ENCODE measurements at places on chromosomes 3 and 15.

- DNase-seq: no peak
Measured at GRCh38 chr3:194608981-194609380, 24.2 kb downstream of the TMEM44 start.

- DNase-seq: no peak
Measured at GRCh38 chr3:54746722-54747121, 181.1 kb downstream of the LRTM1 start.

GRCh38 chr15:90213818-90214204 is 12.7 kb downstream of the SEMA4B start:
- no peak for DNase-seq

DNA sequence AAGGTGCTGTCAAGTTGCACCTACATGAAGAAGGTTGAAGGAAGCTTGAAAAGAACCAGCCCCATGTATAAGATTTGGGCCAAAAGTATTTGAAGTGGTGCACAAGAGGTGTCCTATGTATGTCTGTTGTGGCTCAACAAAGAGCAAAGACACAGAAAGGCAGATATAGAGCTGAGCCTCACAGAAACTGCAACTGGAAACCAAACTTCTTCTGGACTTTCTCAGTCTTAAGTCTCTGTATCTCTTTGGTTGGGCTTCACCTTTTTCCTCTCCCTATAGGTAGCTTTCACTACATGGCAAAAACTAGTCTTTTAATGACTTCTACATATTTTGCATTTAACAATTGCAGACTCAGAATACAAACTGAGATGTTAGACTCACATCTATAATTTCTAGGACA is 8.8 kb upstream of the CMC1 start:
- no peak for DNase-seq

DNA sequence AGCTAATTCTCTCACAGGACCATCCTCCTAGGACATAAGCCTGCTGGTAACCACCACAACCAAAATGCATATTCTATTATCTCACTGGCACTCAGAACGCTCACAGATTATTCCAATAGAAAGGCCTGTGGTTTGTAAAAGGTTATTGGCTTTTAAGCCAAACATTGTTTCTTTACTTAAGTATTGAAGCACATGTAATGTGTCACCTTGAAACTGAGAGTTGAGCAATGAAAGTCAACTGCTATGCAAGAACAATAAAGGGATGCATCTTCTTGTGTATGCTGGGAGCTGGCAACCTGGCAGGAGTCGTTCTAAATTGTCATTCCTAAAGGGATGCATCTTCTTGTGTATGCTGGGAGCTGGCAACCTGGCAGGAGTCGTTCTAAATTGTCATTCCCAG is 298.6 kb upstream of the DNAJC19 start:
- DNase-seq: no peak

DNA sequence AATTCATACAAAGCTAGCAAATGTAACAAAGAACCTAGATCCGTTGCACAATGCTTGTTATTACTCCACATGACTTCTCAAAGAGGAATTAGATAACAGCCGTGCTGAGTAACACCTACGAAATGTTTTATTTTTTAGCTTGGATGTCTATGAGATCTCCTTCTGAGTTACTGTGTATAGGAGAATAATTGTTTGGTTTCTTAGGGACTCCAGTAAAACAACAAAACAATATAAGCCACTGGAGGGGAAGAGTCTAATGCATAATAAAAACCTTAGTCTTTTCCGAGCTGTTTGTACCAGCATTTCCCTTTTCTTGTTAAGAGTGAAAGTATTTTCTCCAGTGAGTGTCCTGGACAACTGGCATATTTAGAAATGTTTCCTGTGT is 15.6 kb downstream of the SNAP23 start:
- no peak for DNase-seq

GRCh38 chr3:42799376-42799775 is 4.9 kb downstream of the HIGD1A start:
- DNase-seq: no peak

GRCh38 chr15:93900476-93901400 is 330.6 kb upstream of the MCTP2 start:
- DNase-seq: no peak

DNA sequence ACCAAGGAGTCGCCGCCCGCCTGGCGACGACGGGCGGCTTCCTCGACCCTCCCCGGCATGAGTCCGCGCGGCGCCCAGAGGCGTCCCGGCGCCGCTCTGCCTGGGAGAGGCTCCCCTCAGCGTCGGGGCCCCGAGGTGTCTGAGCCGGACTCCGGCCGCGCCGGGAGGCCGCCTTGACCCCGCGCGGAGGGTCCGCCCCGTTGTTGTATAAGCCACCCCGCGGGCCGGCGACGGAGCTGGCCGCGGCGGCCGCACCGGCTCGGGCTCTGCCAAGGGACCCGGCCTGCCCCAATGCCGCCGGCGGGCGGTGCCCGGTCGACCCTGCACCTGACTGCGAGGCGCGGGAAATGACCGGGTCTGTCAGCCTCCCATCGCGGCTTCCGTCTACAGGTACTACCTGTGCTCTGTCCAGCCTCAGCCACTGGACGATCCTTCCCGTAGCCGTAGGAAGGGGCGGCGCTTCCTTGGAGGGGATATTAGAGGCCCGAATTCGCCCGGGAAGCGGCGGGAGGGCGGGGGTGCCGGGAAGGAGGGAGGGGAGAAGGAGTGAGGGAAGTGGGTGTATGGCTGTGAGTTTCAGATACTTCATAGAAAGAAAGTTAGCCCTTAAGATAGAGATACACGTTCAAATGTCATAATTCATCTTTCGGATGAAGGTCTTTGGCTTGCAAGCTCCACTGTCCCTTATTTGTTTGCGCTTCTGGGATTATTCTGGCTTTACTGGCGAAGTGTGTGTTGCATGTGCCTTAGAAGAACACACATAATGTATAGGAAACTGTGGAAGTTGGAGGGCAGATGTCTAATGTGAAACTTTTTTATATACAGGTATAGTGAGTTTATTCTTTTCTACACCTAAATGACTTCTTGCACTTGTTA is 620 bp downstream of the ABHD5 start:
- peak; percentile 28 for DNase-seq

GRCh38 chr3:160598865-160599264 is 33.5 kb upstream of the KPNA4 start:
- DNase-seq: no peak

DNA sequence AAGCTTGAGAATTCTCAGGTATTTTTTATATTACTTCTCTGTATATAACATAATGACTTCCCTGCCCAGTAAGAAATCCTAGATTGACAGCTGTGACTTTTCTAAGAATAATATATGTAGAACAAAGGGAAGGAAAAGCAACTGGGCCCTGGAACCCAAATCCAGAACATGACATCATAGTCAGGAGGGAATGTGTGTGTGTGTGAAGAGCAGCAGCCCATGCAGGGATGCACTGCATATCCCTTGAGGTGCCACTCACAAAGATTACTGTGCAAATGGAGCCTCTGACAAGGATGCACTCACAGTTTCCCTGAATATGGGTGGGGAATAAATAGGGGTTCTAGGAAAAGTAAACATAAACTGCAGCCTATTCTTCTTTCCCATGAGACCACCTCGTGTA is 279.5 kb downstream of the NEK10 start:
- no peak for DNase-seq

DNA sequence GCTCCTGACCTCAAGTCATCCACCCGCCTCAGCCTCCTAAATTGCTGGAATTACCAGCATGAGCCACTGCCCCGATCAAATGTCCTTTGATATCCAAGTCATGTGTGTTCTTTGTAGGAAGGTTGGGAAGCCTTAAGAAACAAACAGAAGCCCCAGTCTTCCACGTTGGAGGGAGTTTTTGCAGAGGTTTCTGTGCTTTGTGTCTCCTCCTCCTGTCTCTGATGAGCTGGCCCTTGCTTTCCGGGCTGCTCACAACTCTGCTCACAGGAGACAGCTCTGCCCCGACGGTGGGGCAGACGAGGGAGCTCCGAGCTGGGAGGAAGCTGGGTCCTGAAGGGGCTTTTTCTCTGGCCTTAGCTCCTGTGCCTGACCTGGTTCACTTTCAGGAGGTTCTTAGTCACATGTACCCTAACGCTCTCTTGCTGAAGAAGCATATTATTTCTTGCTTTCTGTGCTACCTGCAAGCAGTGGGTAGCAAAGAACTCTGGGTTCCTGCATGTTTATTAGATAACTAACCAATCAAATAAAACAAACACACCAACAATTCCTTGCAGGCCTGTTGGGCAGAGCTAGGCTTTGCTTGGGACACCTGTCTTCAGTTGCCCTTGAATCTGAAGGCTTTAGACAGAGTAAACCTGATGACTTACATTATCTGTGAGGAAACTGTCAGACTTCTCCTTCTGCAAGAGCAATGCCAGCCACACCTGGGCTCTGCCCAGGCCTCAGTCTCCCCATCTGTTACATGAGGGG is 52.6 kb upstream of the SMAD6 start:
- no peak for DNase-seq

DNA sequence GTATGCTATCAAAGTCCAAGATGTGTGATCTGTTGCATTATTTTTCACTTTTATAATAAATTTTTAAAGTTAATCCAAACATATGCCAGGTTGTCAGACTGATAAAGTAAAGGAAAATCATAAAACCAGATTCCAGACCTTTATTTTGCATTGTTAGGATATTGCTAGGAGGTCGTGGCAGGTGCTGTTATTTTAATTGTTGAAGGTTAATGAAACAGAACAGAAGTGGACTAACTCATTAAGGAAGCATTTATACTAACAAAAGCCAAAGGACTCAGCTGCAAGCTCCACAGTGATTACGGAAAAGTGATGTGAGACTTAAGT is 63.1 kb downstream of the DCLK3 start:
- no peak for DNase-seq

GRCh38 chr15:39817892-39818291 is 35.3 kb upstream of the FSIP1 start:
- DNase-seq: no peak

DNA sequence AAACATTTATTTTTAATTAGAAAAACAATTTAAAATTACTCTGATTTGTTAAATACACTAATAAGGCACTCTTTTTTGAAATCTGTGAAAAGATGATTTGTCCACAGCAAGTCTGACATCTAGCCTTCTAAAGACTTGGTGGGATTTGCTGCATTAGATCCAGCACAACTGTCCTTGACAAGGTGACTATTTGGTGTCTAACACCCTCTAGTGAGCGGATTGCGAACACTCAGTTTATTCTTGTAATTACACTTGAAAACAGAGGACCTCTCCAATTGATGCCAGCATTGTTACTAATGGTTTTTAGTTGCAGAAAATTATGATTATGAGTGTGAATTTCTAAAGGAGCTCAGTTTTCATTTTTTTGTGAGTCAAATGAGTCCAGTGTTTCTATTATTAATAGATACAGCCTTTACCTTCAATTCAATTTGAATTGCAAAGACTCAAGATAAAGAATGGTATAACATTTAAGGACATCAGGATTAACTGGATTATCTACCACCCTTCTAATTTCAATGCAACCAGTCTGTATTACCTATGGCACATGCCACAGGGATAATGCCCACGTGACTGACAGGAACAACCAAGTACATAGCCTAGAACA is 29.7 kb upstream of the STRIT1 start:
- DNase-seq: peak; percentile 55

All from NCI-H1092 (cell line).